ENCODE measurements at places on chromosomes 2 and 18.

GRCh38 chr18:61965311-61965710 is 72.5 kb upstream of the RNF152 start:
- no peak for DNase-seq

DNA sequence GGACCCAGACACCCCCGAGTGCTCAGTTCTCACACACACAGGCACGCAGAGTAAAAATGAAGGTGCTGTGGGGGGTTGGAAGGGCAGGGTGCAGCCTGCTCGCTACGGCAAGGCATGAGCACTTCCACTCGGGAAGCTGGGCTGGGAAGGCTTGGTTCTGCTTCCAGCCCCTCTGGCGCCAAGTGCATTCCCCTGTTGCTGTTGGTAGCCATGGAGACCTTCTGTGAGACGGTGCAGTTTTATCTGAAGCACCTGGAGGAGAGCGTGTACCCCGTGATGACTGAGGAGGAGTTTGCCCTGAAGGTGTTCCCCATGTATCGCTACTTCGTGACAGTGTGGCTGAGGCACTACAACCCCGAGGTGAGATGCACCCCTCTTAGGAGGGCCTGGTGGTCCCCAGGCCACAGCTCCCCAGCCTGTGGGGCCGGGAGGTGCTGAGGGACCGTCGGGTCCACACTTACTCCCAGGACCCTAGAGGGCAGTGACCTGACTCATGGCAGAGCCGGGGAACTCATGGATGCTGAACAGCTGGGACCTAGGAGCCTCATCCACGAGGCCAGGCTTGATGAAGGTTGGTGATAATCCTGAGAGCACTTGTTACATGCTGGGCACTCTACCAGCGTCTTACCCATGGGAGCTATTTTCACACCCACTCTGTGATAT is 15.5 kb downstream of the MROH2A start:
- DNase-seq: no peak

GRCh38 chr2:88144914-88145497 is 17.1 kb upstream of the FABP1 start:
- DNase-seq: no peak

DNA sequence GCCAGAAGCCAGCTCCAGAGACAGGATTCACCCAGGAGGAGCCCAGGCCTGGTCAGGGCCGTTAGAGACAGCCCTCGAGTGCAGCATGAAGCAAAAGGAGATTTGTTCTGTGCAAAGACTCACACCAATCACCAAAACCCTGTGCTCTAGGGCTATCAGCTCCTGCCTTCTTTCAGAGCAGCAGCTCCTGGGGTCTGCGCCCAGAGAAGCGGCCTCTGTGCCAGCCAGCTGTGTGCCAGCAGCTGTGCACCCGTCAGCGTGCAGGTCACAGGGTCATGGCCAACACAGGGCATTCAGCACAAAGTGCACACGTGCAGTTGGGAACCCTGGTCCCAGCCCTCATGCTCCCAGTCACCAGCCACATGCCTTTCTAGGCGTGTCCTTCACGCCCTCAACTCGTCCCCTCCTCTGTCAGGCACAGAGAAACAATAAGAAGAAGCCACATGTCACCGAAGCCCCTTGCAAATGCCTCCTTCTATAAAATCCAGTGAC is 49.3 kb downstream of the ZNF516 start:
- DNase-seq: no peak

GRCh38 chr2:5230855-5231254 is 461.3 kb upstream of the SOX11 start:
- no peak for DNase-seq

DNA sequence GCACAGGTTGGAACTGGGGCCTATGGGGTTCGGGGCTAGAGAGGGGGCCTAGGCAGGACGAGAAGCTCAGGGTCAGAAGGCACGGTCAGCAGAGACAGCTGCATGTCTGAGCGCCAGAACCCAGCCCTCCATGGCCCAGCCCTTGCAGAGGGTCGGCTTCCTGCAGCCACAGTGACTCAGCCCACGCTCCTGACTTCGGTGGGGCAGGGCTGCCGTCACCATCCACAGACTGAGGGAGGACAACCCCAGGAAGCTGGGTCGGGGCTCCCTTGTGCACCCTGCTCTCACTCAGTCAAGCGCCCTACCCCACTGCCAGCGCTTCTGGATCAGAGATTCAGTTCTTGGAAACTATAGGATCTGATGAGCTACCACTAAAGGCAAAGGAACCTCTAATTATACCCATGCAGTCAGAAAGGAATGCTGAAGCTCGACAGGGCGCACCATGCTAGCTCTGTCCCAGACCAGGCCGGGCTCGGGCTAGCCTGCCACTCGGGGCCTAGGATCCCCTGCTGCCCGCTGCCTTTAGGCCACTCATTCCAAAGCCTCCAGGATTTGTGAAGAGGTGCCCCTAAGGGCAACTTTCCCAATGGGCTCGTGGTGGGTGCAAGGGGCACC is 3.0 kb downstream of the ACTR1B start:
- no peak for DNase-seq

Data from activated CD8-positive, alpha-beta memory T cell treated with anti-CD3 and anti-CD28 coated beads for 4 hours (primary cell).